NCI-H1092 treated with DMSO at 0.1 percent for 48 hours (cell line): ENCODE measurements at places on chromosomes 2 and 18.

DNA sequence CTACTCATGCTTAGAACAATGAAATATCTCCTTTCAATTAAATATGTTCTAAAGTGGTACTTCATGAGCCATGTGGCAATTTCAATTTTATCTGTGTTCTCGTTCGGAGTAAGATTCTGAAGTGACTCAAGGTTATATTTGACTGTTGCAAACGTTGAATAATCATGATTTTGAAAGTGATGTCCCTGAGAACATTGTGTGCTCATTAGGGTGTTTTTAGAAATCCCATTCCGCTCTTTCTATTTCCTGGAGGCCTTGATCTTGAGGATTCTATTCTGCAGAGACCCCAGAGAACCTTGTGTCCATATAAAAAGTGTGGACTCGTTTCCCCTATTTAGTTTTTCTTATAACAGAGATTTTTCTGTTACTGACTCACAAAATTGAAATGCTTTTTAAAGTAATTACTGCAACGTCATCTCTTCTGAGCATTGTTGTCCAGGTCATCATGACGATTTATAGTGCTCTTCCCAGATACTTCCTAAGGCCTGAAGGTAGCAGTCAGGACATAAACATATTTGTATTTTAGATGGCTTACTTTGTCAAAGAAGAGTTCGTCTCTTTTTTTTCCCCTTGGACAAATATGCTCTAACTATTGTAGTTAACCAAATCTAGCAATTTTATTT lies 27.2 kb downstream of the IL1R2 start:
- DNase-seq = no peak

DNA sequence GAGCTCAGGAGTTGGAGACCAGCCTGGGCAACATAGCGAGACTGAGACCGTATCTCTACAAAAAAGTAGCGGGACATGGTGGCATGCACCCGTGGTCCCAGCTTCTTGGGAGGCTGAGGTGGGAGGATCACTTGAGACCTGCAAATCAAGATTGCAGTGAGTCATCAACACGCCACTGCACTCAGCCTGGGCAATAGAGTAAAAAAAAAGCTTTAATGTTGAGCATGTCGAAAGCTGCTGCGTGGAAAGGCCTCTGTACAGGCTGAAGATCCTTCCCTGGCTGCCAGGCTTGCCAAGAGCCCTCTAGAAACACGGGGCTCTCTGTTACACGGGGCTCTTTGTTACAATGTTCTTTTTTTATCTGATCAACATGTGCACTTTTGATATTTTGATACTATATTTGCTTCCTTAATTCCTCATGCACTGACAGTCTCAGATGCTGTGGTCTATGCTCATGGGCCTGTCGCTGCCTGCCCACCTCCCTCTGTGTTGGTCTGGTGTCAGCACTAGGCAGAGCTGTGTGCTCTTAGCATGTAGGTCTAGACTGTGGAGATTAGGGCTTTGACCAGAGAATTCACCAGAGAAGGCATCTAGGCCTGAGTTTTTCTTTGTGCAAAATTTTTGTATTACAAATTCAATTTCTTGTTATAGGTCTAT lies 18.7 kb downstream of the CLK1 start:
- no peak for DNase-seq

DNA sequence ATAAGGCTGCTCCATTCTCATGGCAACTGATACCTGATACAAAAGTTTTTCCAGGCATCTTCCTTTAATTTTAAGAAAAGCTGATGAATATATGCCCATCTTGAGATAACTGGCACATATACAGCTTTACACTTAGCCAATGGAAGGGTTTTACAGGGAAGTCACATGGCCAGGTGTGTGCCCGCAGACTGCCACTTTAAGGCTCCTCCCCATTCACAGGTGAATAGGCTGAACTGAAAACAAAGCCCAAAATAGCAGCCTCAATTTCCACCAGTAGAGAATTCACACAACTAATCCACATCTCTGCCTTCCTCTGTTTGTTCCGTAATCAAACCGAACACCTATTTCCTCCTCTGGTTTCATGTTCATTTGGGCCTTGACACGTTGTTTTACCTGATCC lies 9.8 kb upstream of the ME2 start:
- DNase-seq = no peak

- no peak for DNase-seq
Observed at GRCh38 chr2:172808156-172808555, 72.5 kb downstream of the RAPGEF4 start.

GRCh38 chr2:120394764-120395163 lies 48.8 kb downstream of the INHBB start:
- no peak for DNase-seq

DNA sequence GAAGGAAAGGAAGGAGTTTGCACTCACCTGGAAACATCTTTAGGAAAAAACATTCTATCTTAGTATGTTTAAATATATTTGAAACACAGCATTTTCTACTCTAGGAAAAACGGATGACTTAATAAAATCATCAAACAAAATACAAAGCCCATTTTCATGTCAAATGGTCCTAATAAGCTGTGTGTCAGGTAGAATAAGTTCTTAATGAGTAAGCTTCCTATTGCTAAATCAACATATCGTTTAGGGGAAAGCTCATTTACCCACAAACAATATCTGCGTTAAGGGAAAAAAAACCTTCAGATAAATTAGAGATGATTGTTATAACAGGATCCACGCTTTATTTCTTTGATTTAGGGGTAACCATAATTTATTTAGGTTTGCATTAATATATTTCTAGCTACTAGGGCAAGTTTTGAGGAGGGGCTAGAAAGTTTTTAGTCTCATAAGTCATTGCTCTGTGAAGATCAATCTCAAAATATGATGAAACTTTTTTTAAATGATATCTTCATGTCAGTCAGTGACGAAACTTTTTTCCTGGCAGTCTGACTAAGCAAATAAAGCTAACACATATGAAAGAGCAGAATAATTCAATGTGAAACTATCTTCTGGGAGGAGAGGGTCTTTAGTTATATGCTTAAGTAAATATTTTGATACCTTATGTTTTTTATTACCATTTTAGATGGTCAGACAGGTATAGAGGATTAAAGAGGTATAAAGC lies 147.1 kb downstream of the WDSUB1 start:
- no peak for DNase-seq

GRCh38 chr2:21155365-21156136 lies 31.8 kb downstream of the TDRD15 start:
- DNase-seq = no peak

DNA sequence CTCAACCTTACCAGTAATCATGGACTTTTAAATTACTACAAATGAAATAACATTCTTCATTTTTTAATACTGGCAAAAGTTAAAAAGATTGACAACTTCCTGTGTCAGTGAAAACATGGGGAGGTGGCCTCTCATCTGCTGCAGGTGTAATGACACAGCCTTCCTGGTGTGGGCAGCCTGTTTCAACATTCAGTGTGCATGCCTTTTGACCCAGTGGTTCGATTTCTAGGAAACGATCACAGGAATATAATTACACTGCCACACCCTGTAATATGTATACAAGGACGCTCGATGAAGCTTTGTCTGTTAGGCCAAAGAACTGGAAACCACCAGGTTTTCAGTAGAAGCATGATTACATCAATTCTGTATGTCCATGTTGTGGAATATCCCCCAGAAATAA lies 68.7 kb downstream of the MTHFD2 start:
- no peak for DNase-seq

DNA sequence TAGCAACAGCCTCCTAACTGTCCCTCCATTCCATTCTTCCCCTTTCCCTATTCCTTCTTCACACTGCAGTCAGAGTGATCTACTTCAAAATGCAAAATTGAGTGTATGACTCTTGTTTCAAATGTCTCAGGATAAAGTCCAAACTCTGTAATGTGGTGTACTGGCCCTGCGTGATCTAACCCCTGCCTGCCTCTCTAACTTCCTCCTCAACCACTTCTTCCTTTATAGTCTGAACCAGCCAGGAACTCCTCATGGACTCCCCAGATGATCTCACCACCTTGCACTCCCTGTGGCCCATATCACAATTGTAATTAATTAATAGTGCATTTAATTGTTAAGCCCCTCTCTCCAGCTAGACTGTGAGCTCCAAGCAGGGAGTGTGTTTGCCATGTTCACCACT lies 3.1 kb upstream of the B3GNT2 start:
- DNase-seq = no peak

DNA sequence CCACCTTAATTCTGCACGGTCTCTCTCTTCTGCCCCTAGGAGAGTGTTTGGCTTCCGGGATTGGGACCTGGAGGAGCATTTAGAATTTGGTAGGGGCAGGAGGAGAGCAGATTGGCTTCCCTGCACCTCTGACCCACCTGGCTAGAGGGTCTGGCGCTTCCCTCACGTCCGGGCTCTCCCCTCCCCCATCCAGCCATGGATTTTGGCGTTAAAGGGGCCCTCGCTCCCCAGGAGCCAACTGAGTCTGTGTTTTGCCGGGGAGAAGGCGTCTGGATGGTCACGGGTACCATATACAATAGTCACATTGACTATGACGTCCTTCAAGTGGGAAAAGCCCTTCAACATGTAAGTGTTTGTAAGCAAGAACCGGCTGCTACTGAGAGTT lies 6.6 kb downstream of the HOXD3 start:
- no peak for DNase-seq
